NCI-H69 (cell line): ENCODE measurements at places on chromosomes 13 and 19.

GRCh38 chr19:45766869-45767346, 2.1 kb downstream of the SIX5 start:
- DNase-seq, result no peak

GRCh38 chr19:34220472-34221063, 33.8 kb upstream of the GARRE1 start:
- peak; percentile 82 for DNase-seq

- DNase-seq, result no peak
Observed at GRCh38 chr19:46924874-46925547, 64.2 kb downstream of the ARHGAP35 start.

- DNase-seq, result peak; percentile 87
Observed at GRCh38 chr13:94195715-94196114, 283.8 kb downstream of the DCT start.

- DNase-seq, result no peak
Observed at GRCh38 chr13:57787058-57787791, 155.7 kb downstream of the PCDH17 start.

GRCh38 chr19:41863209-41863931, 3.3 kb downstream of the RPS19 start:
- no peak for DNase-seq

DNA sequence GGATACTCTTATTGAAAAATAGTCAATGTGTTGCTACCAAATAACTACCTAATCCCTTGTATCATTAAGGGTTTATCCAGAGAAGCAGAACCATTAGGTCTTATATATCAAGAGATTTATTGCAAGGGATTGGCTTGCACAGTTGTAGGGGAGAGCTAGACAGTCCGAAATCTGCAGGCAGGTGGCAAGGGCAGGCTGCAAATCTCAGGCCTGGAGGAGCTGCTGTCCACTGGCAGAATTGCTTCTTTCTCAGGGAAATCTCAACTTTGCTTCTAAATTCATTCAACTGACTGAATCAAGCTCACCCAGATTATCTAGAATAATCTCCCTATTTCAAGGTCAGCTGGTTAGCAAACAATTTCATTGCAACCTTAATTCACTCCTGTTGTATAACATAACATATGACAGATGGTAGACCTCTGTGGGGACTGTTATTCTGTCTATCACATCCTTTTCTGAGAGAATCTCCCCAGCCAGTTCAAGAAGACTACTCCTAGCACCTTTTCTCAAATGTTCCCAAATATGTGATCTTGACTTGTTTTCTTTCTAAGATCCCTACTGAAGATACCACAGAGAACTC, 194.2 kb downstream of the NHLRC3 start:
- peak; percentile 56 for DNase-seq

- peak; percentile 99 for DNase-seq
Observed at GRCh38 chr19:48190288-48190884, 19.9 kb downstream of the ZSWIM9 start.
